T-helper 17 cell (primary cell): ENCODE measurements at places on chromosomes 5 and 9. TPM values are rescaled to one million over a fixed set of nuclear protein-coding genes. Genes with fewer than 3 reads are reported as not detected.

The KIF4B gene
- not detected for total RNA-seq

The RNF183 gene
- not detected for total RNA-seq

The DAB2IP gene
- total RNA-seq, result not detected

The FOXD4L6 gene
- total RNA-seq, result not detected
